Breast epithelium (tissue), 4 donors: ENCODE measurements at places on chromosomes 3 and 15.

GRCh38 chr15:60315878-60316277 lies 81.9 kb downstream of the ANXA2 start:
- DNase-seq = no peak

DNA sequence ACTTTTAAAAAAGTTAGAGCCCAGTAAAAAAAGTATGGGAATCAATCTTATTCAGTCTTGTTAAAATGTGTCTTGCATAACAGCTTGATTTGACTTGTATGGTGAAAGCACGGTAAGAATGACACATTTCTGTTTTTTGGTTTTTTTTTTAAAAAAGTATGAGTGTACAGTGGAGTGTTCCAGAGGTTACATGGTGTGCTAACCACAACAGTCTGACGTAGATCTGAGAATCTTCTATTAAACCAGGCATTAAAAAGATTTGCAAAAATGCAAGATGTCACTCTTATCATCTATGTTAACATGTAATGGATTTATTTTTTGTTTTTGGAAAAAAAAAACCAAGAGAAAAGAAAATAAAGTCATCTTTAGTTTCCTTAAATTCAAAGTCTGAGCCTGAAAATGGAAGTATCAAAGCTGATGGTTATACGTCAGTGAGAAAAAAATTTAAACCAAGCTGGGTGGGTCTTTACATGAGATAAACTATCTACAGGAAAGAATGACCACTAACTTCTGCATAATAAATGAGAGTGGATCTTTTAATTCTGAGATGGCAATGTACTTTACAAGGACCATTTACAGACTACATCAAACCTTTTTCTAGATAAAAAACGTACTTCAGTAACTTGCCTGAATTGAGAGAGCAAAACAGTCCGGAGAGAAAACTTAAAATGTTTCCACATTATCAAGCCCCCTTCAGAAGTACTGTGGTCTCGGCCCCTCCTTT lies 1.6 kb downstream of the GABPB1 start:
- no peak for DNase-seq

- DNase-seq = no peak
Measured at GRCh38 chr15:50257332-50257731, 8.2 kb downstream of the HDC start.

- DNase-seq = no peak
Measured at GRCh38 chr3:133188996-133189395, 150.8 kb downstream of the TMEM108 start.

DNA sequence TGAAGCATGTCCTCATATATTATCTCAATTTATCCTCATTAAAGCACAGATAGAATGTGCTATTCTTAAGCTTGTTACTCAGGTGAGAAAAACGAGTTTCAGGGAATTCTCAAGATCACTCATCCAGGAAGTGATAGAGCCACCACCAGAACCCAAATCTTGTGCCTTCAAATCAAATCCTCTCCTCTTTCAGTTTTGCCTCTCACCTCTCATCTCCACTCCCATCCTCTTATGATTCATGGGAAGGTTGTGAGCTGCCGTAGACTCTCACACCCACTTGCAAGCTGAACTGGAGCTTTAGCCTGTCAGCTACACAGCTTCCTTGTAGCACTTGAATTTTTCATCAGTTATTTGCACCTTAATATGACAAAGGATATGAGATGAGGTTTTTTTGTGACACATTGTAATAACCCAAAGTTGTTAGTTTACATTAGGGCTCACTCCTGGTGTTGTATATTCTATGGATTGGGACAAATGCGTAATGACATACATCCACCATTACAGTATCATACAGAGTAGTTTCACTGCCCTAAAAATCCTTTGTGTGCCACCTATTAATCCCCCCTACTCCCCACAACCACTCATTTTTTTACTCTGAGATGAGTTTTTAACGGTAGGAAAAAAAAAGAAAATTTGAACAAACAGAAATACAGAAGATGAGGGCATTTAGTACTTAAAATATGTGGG lies 25.7 kb downstream of the GPR15 start:
- no peak for DNase-seq

DNA sequence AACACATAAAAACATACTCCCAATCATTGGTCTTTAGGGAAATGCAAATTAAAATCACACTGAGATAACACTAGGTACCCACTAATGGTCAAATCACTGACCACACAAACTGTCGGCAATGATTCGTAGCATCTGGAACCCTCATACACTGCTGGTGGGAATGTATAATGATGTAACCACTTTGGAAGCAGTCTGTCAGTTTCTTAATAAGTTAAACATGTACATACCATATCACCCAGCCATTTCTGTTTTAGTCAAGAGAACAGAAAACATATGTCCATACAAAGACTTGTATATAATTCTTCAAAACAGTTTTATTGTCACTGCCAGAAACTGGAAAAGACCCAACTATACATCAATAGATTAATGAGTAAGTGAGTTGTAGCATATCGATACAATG lies 63.3 kb upstream of the LRRC3B start:
- no peak for DNase-seq

- DNase-seq = no peak
Measured at GRCh38 chr3:118577055-118577777, 457.4 kb downstream of the IGSF11 start.

DNA sequence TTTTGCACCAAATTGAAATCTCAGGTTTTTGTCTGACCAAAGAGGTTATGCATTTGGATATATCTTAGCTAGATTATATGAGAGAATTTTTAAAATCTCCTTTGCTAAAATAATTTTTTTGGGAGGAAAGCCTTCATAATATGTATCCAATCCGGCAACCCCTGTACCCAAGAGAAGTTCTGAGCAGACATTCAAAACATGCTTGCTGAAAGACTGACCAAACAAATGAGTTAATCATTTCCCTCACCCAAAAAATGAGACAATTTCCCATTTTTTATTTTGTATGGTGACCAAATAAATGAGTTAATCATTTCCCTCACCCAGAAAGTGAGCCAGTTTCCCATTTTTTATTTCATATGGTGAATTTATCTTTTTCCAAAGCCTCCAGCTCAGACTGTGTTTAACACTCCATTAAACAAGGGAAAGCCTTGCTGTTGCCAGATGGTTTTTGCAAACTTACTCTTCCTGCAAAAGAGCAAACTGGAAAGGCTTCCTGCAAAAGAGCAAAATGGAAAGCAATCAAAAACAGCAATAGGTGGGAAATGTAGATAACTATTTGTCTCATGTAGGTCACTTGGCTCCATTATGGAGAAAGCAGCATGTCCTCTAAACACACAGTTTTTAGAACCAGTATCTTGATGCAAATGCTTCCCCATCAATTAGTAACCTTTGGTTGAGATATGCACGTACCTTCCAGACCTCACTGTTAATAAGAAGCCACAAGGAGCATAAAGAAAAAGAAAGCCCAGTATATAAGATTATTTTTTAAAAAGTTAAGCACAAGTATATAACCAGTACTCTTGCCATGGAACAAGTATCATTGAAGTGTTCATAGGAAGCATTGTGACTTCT lies 78.4 kb upstream of the OSTN start:
- no peak for DNase-seq

- no peak for DNase-seq
Measured at GRCh38 chr3:63096248-63097058, 181.7 kb upstream of the SYNPR start.

DNA sequence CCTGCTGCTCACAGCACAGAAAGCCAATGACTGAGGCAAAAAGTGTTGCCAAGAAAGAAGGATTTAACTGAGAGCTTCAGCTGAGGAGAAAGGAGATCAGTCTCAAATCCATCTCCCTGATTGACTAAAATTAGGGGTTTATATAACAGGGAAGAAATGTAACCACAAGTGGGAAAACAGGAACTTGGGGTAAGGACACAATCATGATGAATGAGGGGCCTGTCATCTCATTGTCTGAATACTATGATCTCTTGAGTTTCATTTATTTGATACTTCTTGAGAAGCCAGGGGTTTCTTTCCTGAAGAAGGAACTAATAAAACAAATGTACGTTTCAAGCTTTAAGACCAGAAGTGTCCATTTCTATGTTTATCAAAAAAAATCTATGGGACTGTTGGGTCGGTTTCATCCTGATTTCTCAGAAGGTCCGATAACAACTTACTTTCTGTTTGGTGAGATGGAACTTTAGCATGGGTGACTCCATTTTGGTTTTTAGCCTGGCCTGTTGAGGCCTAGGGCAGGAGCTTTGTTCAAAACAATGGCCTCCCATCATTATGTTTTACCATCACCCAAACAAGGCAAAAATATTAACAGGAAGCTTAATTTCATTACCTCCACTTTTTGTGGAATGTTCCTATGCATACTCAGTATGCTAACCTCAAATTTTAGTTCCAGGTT lies 76.6 kb upstream of the PIAS1 start:
- DNase-seq = no peak
